Stimulated activated CD4-positive, alpha-beta T cell treated with anti-CD3 and anti-CD28 coated beads, TNF-alpha, amount 100 ng/mL, for 1 hour (primary cell): ENCODE measurements at places on chromosomes 5 and 9.

GRCh38 chr5:120788481-120788880 is 324.4 kb downstream of the PRR16 start:
- no peak for DNase-seq

DNA sequence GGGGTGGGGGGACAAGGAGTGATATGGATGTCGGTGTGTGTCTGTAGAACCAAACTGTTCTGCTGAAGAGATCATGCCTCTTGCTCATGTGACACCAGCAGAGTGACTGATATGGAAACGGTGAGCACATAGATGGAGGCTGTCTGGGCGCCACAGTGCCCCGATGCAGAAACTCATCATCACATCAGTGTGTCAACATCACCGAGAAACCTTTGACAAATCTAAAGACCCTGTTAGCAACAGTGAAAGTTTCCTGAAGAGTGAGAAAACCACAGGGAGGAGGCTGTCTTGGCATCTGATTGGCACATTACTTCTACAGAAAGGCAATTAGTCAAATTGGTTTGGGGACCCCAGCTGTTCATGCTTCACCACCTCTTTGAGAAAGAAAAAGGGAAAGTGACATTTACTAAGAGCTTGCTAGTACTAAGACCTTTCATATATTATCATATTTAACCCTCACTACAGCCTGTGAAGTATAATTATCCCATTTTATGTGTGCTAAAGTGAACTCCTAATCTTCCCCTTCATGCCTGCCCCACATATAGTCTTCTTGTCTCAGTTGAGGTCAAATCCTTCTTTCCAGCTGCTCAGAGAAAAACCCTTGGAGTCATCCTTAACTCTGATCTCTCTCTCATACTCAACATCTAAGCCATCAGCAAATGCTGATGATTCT is 25.6 kb downstream of the CSF2 start:
- DNase-seq: no peak

DNA sequence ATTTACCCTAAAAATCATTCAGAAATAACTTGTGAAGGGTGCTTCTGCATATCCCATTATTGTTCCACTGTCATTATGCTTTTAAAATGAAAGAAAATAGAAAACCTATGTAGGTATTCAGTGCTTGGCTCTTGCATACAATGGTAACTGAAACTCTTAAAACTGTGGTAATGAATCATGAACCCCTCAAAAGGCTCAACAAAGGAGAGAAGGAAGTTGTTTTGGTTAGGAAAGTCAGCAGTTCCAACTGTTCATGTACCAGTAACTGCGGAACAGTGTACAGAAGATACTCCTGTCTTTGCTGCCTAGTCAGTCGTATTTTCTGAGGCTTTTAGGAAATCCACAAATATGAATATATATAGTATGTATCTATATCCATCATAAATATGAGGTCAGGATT is 96.1 kb downstream of the OSMR start:
- no peak for DNase-seq

DNA sequence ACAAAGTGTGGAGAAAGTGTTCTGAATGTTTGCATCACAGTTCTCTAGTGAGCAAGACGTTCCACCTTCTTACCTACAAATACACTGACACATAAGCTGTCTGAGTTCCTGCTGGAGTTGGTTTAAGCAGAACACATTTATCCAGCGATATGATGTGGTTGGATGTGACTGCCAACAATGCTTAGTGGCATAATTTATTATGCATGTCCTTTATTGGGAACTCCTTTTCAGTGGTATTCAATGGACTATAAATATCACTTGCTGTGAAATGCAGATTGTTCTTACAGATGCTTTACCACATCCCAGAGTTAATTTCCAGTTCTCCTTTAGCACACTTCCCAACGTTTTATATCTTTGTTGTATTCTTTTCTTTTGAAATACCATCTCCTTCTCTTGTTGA is 222.2 kb downstream of the LURAP1L start:
- DNase-seq: no peak

GRCh38 chr5:29230591-29230990 is 1962.9 kb upstream of the CDH6 start:
- no peak for DNase-seq

DNA sequence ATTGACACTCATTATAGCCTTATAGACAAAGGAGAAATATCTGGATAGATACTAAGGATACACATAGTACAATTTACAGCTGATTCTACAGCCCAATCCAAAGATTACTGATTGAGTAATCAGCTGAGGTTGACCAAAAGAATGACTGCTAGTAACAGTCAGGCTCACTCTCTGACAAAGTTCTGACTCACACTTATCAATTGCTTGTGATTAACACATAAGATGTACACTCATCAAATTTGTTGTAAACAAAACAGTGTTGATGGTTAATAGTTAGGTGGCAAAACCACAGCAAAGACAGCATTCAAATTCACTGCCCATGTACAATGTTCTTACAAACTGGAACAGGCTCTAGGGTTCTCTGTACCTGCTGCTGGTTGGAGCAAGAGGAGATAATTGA is 422.7 kb downstream of the TLE1 start:
- no peak for DNase-seq

- no peak for DNase-seq
Observed at GRCh38 chr9:123776708-123777537, 153.0 kb downstream of the DENND1A start.

DNA sequence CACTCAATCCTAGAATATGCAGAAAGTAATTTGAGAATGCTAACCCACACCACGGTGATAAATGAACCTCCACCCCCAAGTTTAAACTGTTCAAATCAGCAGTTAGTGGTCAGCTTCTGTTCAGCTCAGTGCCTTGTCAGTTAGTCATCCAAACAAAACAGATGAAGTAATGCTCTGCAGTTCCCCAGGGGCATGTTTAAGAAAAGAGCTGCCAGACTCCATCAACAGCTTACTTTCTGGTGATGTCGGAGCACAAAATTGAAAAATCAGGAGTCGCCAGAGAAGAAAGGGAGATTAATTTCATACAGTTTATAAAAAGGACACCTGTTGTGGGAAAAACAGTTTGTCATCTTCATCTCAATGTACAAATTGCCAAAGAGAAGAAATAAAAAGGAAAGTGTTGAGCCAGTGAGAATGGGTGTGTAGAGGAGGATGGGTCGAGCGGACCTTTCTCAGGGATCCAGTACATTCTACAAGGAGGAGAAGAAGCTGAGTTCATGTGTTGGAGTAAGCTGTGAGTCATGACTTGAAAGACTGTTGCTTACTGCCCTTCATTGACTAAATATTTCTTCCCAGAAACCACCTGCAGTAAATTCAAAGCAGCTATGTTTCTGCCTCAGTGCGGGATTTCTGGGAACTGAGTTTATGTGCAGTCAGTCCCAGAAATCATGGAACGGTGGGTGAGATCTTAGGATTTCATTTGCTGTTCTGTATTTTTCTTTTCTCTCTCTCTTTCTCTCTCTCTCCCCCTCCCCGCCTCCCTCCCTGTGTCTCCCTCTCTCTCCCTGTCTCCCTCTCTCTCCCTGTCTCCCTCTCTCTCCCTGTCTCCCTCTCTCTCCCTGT is 13.7 kb downstream of the TRIO start:
- DNase-seq: no peak

DNA sequence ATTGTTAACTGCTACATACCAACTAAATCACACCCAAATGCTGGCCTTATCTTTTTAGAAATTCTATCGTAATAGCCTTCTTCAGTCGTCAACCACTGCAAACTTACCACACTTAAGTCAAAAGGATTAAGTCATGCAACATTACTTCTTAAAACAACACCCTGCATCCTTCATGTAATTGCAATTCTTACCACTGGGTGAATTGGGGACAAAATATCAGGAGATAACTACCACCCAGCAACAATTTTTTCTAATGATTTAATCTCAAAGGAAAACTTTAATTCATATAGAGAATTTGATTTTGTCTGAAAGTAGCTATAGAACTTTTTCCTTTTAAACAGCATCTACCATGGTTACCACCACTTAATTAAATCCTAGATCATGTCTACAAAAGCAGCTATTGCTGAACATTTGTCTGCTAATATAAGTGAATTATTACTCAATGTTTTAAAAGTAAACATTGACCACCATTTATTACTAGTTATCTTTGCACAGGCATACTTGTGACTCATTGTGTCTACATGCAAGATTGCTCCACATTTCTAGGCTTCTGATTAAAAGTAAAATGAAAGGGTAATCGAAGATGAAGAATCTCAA is 10.5 kb downstream of the MLLT3 start:
- DNase-seq: no peak
